Stimulated activated CD8-positive, alpha-beta memory T cell treated with anti-CD3 and anti-CD28 coated beads, Interleukin-2, amount 100 ng/mL, for 1 hour (primary cell): ENCODE measurements at places on chromosomes 5 and 9.

DNA sequence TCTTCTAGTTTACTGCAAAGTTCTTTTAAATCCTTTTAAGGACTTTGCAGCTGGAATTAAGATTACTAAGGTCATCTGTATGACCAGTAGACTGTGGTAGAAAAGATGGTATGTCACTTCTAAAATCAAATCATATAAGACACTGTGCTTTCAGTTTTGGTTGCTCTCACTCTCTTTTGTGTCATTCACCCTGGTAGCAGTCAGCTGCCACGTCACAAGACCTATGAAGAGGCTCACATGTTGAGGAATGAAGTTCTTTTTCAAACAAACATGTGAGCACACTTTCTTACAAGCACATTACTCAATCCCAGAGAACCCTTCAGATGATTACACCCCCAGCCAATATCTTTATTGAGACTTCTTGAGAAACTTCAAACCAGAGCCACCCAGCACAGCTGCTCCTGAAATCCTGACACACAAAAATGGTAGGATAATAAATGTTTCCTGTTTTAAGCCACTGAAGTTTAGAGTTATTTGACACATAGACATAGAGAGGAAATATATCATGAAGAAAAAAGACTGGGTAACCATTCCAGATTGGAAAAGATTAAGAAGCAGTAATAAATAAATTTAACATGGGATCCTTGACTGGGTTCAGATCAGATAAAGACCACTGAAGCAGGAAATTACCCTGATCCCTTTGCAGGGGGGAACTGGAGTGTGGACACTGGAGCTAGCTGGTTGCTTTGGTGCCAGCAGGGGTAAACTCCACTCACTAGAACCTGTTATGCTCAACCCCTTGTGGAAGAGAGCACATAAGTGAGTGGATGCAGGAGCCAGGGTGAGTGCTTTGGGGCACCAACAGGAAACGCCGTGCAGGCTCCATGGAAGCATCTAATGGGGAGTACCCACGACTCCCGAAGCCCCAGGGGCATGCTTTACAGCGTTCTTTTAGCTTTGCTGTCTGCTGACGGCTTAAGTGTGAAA, 64.1 kb downstream of the SLCO4C1 start:
- DNase-seq = no peak

DNA sequence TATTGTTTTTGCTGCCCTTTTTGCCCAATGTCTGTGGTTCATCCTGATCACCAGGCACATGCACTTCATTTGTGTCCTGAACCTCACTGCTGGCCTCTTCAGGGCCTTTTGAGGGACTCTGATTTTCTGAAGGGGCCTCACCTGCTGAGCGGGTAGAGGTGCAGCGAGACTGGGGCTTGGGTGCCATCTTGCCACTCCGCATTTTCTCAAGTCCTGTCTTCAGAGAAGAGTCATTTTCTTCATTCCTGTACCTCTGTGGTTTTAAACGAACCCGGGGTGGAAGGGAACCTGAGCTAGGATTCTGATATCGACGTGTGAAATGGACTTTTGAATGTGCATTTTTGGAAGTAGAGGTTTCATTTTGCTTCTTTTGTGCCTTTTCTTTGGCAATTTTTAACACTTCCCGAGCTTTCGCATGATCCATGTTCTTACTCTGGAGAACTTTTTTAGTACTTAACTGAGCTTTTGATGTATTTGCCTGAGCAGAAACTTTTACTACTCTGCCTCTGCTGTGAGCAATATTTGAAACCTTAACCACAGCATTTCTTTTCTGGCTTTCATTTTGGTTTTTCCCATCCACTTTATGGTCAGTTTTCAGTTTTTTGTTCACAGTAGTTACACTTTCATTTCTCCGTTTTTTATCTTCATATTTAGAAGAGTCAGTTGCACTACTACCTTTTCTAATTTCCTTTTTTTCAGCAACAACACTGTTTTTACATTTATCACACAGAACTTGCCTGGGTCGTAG, 26.1 kb downstream of the PWWP2A start:
- no peak for DNase-seq

DNA sequence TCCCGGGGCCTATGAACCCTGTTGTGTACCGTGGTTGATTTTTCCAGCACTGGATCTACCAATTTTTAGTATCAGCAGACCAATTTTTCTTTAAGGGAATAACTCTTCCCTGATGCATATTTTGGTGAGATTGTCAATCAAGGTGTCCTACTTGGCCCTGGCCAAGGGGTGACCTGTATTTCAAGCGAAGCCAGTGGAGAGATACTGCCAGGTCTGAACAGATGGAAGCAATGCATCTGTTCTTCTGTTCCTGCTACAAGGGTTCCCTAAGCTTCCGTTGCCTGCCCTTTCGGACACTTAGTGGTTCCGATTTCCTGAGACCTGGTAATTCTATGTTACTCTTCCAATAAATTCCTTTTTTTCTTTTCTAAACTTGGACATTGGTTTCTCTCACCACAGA, 37.3 kb downstream of the ADAM19 start:
- DNase-seq = no peak

- DNase-seq = no peak
These were observed 113.0 kb upstream of the PCA3 start for GRCh38 chr9:76651119-76651705.

DNA sequence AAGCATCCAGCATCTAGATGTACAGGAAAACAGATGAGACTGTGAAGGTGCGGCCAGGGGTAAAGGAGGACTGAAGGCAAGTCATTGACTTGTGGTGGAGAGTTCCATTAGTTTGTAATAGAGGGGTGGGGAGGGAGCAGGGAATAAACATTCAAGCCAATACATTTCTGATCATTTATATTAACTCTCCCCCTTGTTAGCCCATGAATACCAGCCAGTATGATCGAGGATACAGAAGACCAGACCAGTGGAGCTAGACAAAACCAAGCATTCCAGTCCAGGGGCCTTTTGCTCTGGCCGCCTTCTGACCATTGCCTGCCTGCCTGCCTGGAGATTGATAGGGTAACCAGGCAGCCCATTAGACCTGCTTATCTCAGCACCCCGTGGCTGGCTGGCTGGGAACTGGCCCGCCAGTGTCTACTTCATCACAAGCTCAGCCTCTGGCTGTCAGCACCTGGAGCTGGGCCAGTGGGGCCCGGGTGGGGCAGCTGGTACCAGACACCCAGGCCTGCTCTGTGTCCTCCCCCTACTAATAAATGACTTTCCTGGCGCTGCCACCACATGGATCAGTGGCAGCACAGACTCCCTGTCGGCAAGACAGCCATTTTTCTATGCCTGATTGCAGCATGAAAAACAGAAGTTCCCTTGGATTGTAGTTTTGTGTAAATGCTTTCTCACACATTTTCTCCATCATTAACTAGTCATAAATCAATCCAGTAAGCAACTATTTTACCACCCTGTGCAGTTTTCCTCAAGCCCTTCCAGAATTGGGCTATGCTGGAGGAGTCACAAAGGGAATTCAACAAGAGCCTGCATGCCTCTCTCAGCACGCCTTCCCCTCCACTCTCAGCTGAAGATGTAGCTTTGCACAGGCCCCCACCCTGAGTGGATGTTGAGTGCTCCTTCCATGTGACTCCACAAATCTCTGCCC, 181.3 kb downstream of the SNCAIP start:
- DNase-seq = no peak

DNA sequence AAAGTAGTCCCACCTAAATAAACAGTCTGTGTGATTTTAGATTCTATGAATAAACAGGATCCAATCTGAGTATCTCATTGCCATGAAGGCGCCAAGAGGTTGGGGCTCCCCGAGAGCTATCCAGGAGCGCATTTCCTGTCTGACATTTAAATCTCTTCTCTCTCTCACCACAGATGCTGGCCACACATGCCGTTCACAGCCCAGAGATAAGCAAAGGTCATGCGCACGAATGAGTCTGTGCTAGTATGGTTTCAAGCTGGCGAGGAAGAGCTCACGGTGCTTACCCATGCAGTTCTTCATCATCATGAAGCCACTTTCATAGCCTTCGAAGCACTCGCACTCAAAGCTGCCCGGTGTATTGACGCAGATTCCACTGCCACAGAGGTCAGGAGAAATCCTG, 199.4 kb downstream of the FBN2 start:
- DNase-seq = no peak

DNA sequence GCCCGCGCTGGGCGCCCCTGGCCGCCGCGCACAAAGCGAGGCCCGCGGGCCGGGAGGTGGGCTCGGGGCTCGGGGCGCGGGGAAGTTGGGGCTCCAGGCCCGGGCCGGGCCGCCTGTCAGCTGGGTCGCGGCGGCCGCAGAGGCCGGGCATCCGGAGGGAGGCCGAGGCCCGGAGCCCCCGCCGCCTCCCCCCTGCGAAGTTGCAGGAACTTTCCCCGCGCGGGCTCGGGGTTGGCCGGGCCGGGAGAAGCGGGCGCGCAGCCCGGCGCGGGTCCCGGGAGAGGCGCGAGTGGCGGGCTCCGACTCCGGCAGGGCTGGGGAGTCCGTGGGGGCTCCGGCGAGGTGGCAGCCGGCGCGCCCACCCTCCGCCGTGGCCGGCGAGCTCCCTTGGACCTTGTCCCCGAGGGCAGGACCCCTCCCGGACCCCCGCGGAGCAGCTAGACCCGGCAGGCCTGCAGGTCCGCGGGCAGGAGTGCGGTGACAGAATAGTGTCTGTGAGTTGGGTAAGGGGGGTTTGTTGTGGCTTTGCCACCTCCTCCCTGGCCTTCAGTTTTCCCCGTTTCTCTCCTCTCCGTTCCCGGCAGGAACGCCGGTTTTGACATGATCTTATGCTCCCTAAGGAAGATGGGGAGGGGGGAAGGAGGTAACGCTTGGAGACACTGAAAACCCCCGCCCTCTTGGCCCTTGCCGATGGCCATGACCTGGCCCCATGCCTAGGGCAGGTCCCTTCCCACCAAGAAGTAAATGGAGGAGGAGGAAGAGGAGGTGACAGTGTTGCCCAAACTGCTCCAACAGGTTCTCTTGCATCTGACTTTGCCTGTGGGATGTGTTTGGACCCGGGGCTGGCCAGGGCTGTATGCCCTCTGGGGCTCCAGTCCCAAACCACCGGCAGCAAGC, 942 bp downstream of the PHF2 start:
- DNase-seq = no peak

- DNase-seq = no peak
These were observed 89.9 kb downstream of the DAB2IP start for GRCh38 chr9:121741228-121741918.

GRCh38 chr9:135075234-135076142, 12.0 kb upstream of the OLFM1 start:
- DNase-seq = no peak

GRCh38 chr9:37212435-37212834, 92.1 kb downstream of the ZCCHC7 start:
- no peak for DNase-seq

DNA sequence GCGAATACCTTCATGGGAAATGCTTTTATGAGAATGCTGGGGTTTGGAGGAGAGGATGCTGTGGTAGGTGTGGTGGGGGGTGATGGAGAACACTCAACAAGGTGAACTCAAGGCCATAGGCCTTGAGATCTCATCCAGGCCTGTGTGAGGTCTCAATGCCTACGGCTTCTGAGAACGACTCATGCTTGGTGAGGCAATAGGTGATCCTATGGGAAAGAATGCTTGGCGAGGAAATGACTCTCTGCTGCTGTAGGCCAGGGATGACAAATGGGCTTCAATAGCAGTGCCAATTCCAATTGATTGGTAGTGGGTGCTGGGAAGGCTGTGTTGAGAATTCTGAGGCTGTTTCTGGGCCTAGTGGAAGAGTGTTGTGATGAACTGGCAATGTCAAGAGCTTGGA, 280.2 kb upstream of the CLINT1 start:
- no peak for DNase-seq

GRCh38 chr5:3098821-3099220, 347.3 kb upstream of the IRX2 start:
- DNase-seq = no peak

DNA sequence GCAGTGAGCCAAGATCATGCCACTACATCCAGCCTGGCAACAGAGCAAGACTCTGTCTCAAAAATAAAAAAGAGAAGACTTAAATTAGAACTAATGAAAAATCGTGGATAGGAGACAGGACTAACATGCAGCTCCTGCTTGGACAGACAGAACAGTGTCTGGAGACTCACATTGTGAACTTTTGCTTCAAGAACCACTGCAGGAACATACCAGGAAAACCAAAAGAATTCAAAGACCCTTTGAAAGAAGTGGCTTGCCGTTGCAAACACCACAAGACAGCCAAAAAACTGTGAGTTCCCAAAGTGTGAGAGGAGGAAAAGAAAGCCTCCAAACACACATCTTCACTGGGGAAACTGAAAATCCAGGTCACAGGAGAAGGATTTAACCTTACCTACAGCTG, 48.8 kb upstream of the SNAPC3 start:
- no peak for DNase-seq

DNA sequence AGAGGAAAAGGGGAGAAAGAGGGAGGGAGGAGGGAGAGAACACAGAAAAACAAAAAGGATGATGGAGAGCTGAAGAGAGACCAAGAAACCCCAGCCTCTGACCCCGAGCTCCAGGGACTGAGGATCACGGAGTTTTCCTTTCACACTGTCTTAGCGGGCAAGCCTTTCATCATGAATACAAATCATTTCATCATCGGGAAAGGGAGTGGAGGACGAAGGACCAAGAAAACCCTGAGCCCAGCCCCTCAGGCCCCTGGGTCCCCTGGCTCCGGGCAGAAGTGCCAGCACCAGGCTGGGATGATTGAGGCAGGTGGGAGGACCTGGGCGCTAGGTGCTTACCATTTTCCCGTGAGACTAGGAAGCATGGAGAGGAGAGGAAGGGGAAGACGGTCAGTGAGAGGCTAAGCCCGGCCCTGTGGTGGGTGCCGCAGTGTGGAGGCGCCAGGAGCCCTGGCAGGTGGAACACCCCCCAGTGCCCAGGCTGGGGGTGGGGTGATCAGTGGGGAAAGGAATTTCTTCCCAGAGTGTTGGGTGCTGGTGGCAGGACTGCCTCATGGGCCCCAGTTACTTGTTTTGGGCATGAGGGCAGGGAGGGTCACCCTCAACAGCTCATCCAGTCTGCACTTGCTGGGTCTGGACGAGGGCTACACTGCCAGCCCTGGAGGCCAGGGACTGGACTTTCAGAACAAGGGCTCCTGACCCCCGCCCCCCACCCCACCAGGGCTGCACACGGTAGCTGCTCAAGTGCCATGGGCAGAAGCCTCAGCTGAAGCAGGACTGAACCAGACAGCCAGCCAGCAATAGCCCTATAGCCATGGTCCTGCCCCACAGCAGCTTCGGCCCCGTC, 49.0 kb upstream of the SARDH start:
- no peak for DNase-seq

DNA sequence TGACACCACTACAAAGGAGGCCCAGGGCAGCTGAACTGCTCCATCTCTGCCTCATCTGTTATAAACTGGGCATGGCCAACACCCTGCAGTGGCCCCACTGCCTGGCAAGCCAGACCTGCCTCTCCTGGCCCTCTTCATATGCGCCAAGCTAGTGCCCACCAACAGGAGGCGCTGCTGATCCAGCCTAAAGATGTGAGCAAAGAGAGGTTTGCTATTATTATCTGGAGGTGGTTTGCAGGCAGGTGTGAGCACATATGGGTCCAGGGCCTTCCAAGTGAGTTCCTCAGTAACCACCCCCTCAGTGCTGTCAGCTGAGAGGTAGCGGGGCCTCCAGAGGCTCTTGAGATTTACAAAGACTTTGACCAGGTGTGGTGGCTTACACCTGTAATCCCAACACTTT, 232.2 kb downstream of the SYK start:
- DNase-seq = peak; percentile 21

- no peak for DNase-seq
These were observed 7.0 kb downstream of the TGFBI start for GRCh38 chr5:136035837-136036236.
